ENCODE measurements at places on chromosomes 11 and 22.

- DNase-seq, result no peak
Observed at GRCh38 chr11:116240710-116241109, 532.1 kb downstream of the BUD13 start.

- no peak for DNase-seq
Observed at GRCh38 chr22:22248878-22249277, 4.3 kb downstream of the VPREB1 start.

DNA sequence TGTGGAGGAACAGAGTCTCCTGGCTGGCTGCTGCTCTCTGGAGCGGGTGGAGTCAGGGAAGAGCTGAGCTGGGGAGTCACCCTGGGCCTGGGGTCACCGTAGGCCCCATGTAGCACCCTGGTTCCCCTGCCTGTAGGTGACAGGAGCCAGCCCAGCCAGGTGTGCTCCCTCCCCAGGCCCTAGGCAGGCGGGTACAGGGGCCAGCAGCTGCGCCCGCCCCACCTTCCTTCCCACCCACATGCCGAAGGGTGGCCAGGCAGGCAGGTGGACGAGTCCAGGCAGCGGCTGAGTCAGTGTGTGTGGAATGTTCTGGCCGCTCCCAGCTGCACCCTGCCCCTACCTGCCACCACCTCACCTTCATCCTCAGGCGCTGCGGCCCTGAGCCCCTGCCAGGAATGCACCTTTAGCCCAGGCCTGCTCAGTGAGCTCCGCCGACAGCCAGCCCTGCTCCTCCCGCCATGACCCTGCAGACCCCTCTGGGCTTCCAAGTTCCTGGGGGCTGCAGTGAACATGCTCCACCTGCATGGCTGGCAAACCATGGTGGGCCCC, 654 bp upstream of the SYT8 start:
- DNase-seq, result no peak

GRCh38 chr22:44519886-44520285, 21.9 kb upstream of the RTL6 start:
- peak; percentile 10 for DNase-seq

DNA sequence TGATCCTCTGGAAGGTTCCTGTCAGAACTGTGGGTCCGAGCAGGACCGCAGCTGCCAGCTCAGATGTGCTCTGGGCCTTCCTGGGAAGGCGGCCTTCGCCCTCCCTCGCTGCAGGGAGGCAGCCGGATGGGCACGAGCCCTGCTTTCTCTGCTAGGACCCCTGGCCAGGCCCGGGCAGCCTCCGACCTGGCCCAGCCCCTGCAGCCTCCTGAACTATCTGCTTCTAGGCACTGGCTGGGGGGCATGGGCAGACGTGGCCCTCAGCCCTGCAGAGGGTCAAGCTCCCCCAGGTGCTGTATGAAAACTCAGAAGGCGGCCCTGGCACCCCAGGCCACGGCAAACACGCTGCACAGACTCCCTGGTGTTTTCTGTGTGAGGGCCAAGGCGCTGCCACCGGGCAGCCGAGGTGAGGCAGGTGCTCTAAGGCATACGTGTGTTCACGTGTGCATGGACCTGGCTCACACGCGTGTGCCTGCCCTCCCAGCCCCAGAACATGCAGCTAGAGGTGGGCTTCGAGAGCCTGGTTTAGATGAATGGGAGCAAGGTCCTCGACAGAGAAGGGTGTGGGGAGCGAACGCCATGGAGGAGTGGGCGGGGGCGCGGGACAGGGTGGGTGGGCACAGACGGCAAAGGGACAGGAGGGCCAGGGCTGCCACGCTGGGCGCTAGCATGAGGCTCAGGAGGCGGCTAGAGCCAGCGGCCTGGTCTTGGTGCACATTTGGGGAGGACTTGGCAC, 4.3 kb downstream of the LRFN4 start:
- DNase-seq, result no peak

- no peak for DNase-seq
Observed at GRCh38 chr11:8031248-8032115, 44.3 kb downstream of the EIF3F start.

DNA sequence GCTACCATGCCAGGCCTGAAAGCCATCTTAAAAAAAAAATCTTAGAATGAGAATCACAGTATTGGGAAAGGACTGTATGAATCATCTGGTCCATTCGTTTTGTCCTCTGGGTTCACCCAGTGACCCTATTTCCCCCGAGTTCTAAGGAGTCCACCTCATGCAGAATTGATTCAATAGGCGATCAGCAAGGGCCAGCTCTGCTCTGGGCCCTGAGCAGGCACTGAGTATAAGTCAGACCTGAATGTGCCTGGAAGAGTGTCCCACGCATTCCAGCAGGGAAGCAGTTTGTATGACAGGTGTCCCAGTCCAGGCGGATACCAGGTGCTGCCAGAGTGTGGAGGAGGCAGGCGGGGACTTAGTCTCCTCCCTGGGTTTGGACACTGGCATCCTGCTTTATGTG, 883 bp upstream of the HMOX1 start:
- no peak for DNase-seq

DNA sequence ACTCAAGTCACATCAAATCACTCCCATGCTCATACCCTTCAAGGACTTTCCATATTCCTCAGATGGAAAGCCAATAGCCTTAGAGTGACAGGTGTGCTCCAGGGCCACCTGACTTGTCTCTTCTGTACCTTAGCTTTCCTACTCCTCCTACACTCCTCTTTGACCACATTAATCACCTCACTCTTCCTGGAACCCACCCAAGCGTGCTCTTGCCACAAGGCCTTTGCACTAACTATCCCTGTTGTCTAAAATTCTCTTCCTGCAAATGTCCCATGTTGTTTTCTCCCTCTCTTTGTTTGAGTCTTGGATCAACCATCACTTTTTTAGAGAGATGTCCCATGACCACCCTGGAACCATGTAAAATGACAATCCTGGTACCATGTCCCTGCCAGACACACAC, 244.1 kb downstream of the AASDHPPT start:
- no peak for DNase-seq

GRCh38 chr11:1073851-1074243, 827 bp upstream of the MUC2 start:
- DNase-seq, result no peak

DNA sequence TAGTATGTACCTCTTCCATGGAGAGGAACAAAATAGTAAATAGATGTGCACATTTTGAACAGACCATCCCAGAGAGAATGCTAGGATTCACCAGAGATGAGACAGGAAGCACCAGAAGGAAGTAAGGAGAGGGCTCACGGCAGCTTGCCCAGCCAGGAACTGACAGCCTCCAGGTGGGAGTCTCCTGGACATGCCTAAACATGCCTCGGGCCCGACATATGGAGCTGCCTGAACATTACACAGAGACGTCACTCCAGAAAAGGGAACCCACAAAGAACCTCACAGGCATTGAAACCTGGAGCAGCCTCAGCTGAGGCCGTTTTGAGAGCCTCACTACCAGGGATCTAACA, 67.4 kb downstream of the BRD1 start:
- peak; percentile 65 for DNase-seq

DNA sequence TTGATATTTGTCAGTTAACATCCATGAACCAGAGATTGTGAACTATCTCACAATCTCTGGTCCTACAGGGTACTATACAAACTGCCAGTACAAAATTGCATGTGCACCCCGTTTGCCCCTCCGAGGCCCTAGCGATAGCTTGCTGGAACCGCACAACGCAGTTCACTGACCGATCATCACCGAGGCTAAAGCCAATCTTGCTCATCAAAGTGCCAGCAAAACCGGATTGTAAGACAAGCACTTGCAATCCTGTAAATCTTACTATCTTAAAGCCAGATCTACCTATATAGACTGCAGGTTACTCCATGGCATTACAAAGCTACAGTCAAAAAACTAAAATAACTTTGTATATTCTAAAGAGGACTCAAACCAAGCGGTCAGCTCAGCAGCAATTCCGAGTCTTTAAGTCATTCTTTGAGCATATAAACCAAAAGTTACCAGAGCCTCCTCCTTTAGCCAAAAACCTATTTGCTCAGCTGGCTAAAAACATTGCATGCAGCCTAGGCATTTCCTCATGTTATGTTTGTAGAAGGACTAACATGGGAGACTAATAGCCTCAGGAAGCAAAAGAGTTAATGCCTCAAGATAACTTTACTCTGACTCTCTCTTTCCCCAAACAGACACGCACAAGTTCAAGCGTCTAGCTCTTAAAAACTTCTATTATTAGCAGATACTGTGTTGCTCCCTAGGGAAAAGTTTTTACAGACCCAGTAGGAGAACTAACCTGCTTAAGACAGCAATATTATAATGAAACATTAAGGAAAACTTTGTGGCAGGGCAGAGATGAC, 30.7 kb upstream of the CPT1A start:
- no peak for DNase-seq

GRCh38 chr11:7889985-7890384, 41.1 kb downstream of the OR10A6 start:
- no peak for DNase-seq

GRCh38 chr11:5042091-5042490, 4.2 kb upstream of the OR52J3 start:
- DNase-seq, result no peak

DNA sequence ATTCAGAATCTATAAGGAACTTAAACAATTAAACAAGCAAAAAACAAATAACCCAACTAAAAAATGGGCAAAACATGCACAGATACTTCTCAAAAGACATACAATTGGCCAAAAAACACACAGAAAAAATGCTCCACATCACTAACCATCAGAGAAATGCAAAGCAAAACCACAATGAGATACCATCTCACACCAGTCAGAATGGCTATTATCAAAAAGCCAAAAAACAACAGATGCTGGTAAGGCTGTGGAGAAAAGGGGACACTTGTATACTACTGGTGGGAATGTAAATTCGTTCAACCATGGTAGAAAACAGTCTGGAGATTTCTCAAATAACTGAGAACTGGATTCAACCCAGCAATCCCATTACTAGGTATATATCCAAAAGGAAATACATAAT, 24.8 kb downstream of the ENTHD1 start:
- no peak for DNase-seq

DNA sequence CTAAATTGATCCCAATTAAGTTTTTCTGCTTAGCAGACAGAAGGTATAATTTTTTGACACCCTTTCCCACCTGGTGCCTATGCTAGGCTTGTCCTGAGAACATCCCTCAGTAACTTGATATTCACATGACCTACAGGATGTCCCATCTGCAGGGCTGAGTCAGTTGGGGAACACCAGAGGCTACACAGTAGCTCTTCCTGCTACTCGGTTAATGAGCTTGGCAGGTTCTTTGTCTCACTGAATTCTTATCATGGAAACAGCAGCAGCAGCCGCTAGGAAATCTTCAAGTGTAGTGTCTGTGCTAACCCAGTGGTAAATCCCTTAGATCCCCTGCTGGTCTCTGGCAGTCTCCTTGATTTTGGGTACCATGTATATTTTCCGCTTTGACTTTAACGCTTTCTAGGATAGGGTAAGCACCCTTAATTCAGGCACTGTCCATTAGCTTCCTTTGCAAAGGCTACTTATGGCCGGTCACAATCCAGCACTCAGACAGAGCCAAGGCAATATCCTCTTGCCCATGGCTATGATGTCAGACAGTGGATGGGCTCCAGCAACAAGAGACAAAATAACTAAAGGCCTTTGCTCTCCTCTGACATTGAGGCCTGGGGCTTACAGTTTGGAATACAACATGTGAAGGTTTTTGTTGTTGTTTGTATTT, 8.5 kb downstream of the MRPL16 start:
- peak; percentile 28 for DNase-seq

- no peak for DNase-seq
Observed at GRCh38 chr11:124285610-124286344, 28.0 kb downstream of the OR8D1 start.

DNA sequence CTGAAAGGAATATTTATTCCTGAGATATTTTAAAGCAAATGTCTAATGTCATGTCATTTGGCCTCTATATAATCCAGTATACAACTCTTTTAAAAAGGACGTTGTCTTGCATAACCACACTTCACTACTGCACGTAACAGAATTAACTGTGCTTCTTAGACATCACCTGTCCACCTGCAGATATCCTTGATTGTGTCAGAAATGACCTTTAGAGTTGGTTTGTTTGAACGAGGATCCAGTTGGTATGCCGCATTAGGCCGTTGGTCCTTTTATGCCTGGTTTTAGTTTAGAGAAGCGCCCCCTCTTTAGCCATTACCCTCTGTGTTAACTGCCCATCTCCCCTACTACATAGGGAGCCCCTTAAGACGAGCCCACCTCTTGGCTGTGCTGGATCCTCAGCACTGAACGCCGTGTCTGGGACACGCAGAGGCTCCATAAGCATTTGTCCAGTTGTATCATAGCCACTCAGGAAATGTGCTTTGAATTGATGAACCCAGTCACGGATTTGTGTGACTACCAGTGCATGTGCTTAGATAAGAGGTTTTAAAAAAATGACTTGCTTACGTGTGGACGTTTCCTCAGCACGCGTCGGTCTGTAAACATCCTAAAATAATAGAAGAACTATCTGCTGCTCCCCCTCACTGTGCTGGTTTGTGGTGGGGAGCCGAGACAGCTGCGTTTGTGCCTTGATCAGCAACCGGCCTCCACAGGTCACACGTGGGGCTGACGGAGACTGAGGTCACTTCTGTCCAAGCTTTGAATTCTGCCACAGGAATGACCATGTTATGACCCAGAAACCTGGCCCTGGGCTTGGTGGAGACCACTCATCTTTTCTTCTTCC, 4.0 kb downstream of the MICAL2 start:
- DNase-seq, result no peak

- DNase-seq, result no peak
Observed at GRCh38 chr11:70420008-70420464, 21.7 kb downstream of the CTTN start.

- DNase-seq, result no peak
Observed at GRCh38 chr11:69371731-69372588, 78.0 kb downstream of the MYEOV start.

DNA sequence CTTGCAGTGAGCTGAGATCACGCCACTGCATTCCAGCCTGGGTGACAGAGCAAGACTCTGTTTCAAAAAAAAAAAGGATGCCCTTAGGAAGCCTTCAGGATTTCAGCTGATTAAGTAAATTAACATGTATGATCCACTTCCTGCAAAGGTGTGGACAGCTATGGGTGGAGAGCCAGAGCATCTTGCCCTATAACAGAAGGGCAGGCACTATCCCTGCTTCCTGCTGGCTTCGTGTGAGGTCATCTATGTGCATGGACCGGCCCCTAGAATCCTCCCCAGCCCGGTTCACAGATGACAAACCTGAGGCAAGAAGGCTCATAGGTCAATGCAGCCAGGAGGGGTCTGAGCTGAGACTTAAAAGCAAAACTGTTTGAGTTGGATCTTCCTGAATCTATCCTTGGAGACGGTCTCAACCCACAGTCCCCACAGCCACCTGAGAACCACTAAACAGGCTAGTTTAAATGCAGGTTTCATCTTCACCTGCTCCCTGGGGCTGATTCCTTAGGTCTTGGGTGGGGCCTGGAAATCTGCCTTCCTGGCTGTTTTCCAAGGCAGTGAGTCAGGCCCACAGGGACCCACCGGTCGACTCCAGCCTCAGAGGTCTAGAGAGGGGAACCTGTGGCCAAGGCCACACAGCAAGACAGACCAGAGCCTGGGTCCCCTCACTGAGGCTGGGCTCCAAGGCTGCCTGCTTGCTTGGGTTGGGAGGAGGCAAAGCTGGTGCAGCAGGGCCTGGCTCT, 55.2 kb upstream of the MPEG1 start:
- no peak for DNase-seq

DNA sequence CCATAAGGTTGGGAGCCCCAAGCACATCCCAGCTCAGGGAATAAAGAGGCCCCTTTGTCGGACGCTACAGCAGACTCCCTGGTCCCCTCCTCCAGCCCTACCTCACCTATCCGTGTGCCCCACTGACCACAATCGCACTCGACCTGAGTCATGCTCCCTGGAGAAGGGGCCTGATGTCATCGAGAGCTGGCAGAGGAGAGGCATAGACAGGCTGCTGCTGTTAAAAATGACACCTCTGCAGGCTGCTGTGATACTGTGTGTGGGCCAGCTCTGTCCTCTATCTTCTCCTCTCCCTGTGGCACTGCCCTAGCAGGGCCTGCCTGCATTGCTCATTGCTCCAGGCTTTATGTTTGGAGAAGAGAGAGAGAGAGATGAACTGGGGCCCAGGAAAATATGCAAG, 123.4 kb upstream of the SYT13 start:
- no peak for DNase-seq
